ENCODE measurements at places on chromosomes 3 and 15. TPM values are rescaled to one million over a fixed set of nuclear protein-coding genes. Genes with fewer than 3 reads are reported as not detected.

GRCh38 chr3:17183951-17184550, 299.3 kb downstream of the PLCL2 start:
- no peak for DNase-seq

GRCh38 chr3:11389386-11390268, 117.4 kb downstream of the ATG7 start:
- DNase-seq: no peak

- peak; percentile 75 for DNase-seq
Measured at GRCh38 chr15:83207660-83208366, at the start of gene HDGFL3. TSS of gene HDGFL3 (minus strand) at chr15:83207823. CDS start at chr15:83207414, 409 bp downstream.

GRCh38 chr15:85756411-85757072, 38.2 kb downstream of the KLHL25 start:
- DNase-seq: peak; percentile 37

DNA sequence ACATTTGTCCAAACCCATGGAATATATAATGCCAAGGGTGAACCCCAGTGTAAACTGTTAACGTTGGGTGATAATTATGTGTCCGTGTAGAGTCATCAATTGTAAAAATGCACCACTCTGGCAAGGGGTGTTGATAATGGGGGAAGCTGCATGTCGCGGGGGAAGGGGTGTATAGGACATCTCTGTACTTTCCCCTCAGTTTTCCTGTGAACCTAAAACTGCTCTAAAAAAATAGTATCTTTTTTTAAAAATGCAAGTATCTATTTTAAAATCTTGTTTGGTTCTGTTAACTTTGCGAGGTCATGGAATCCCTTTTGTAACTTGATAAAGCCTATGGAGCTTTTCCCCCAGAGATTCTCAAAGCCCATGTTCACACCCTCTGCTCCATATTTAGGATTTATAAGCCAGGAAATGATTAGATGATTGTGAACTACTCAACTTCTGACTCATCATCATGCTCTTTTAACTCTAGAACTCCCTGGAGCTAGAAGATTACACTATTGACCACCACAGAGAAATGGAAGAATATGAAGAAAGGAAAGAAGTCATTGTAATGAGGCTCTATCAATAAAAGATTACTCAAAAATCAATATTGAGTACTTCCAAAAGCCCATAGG, 56.1 kb upstream of the C3orf49 start:
- no peak for DNase-seq

DNA sequence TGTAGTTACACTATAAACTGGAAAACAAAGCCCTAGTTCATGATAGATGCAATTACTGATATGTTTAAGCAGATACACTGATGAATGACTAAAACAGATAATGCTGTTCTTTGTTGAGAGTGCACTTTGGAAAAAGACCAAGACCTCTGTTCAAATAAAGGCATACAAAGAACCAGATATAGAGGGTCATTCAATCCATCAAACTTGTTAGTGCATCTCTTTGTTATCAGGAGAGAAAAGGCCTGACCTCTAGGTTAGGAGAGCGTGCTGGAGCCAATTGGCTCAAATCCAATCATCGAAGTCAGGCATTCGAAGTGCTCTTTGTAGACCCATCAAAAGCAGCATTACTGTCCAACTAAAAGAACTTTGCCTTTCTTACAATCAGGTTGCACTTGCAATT, 124.2 kb downstream of the TFG start:
- DNase-seq: no peak

DNA sequence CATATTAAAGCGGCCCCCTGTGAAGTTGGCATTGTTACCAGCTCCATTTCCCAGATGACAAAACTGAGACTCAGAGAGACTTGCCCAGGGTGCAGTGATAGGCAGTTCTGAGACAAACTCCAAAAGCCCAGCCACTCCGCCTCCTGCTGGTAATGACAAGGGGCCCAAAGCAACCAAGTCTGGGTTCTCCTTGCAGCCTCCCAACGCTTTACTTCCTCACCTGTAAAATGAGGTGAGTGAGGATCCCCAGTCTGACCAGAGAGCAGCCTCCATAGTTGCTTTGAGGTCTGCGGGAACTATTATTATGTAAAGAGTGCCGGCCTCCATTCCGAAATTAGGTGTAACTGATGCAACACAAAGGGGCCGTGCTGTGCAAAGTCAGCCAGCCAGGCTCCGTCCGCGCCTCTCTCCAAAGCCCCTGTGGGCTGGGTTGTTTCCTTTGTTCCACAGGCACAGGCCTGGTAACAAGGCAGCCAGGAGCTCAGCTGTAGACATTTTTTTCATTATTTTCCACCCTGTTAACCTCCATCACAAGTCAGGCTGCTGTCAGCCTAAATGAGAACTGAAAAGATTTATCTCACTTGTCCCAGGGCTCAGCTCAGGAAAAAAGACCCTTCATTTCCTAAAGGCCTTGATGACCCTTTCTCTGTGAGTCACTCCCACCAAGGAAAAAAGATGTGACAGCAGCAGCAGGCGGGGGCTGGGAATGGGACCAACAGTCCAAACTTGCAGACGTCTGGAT, 139.1 kb upstream of the RAD18 start:
- DNase-seq: no peak

- DNase-seq: no peak
Measured at GRCh38 chr3:163548015-163548414, 1530.3 kb downstream of the SI start.

DNA sequence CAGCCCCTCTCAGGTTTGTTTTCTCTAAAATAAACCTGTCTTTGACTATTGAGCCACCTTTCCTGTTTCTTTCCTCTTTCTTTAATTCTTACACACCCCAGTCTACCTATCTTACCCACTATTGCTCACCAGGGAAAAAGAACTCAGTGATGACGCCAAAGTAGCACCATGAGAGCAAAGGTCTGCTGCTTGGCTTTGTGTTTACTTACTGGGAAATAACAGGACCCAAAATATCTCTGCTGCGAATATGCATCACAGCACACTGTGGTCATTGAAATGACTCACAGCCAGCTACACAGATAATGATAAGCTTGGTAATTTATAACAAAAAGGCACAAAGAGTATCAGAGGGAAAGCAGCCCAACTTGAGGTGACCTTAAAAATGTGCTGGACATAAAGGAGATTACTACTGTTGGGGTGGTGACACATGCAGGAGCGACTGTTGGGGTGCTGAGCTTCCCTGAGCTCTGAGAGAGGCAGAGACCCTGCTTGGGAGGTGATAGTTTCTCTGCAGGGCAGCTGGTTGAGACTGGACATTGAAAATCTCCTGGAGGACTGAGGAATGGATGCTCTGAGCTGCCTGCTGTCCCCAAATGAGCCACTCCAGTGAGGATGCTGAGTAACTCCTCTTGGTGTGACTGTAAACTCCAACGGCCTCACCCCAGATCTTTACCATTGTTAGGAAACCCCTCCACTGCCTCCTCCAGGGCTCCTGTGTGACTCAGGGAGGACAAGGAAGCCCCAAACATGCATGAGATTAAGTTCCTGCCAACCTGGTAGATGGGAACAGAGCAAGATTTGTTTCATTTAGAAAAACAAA, 14.5 kb downstream of the EFCAB12 start:
- no peak for DNase-seq

- DNase-seq: no peak
Measured at GRCh38 chr3:152849996-152850578, 15.2 kb downstream of the P2RY1 start.

DNA sequence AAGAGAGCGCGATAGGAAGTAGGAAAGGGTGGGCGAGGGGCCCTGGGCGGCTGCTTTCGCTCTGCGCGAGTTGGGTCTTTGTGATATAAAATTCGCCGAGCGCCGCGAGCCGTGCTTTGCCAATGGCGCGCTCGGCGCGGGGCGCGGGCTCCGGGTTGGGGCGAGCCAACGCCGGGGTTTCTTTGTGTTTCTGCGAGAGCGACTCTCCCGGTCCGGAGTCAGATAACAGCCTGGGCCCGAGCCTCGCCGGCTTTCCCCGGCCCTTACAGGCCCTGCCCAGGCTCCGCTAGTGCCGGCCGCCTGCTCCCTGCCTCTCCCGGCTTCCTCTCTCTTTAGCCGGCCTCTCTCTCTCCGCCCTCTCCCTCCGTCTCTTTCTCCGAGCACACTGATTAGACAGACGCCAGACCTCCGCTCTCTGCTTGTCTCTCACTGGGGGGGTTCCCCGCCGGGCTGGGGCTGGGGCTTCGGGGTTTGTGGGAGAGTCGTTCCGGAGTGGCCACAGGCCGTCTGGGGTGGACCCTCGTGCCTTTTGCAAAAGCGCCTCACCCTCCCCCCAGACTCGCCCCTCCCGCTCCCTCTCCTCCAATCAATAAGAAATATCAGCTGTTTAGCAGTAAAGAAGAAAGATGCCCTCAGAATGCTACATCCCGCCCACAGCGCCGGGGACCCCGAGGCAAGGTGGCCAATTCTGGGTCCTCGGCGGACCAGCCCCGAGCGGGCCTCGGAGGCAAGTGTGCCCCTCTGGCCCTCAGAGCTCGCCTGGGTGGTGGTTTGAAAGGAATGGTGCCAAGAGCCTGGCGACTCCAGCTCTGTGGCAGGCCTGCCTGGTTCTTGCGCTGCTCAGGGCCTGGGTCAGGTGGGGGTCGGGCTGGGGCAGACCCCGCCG, 2.9 kb downstream of the NR2F2 start:
- DNase-seq: peak; percentile 51

The ZNF502 gene
- 4.1 TPM for total RNA-seq

The ITGA11 gene
- 32.2 TPM for total RNA-seq

The DTX3L gene
- total RNA-seq: 10.2 TPM

The KBTBD13 gene
- total RNA-seq: 9.4 TPM

The A4GNT gene
- total RNA-seq: not detected
